ENCODE measurements at places on chromosomes 6 and 20.

GRCh38 chr6:159233365-159234101 lies 64.3 kb downstream of the FNDC1 start:
- no peak for DNase-seq

GRCh38 chr6:166752097-166752496 lies 125.0 kb upstream of the RPS6KA2 start:
- no peak for DNase-seq

GRCh38 chr20:24733416-24733815 lies 215.7 kb upstream of the CST7 start:
- no peak for DNase-seq

GRCh38 chr6:136846046-136846445 lies 23.7 kb downstream of the PEX7 start:
- peak; percentile 33 for DNase-seq

DNA sequence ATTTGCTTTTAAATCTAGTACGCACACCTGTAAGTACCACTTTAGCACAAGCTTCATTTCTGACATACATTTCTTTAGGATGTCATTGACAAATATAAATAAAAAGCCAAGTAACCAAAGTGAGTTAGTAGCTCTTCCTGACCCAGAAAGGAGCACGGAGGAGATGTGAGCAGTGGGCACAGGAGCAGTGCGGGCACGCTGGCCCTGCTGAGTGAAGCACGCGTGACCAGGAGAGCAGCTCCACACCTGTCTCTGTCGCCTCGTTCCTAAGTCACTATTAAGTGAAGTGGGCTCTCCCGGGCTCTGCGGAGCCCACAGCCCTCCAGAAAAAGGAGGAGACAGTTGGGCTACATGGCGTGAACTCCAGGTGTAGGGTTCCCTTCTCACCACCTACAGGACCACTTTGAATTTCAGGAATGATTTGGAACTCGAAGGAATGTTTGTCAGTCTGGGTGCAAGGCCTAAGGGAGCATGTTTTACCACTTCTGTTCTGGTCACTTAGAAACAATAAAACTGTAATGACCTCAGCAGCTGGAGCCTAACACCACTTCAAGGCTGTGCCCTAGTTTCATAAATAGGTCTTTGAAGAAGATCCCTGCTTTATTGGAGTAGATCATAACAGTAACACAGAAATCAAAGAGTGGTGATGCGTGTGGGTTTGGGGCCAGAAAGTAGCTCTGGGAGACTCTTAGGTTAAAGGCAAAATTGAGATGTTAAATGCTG lies 95.9 kb downstream of the FAM120B start:
- no peak for DNase-seq

- no peak for DNase-seq
These were observed 5.4 kb downstream of the UQCC2 start for GRCh38 chr6:33705955-33706725.

DNA sequence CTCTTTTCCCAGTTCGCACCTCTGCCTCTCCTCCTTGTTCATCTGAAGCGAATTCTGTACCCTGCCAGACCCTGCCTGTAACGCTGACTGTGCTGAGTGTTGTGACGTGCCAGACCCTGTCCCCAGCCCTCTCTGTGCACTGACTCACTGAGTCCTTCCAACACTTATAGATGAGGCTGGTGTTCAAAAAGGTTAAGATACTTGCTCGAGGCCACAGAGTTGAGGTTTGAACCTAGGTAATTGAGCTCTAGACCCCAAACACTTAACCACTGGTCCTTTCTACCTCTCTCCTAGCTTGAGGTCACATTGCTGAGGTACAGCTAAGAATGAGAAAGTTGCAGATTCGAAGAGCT lies 45.7 kb upstream of the NEDD9 start:
- DNase-seq: no peak

- DNase-seq: no peak
These were observed 927 bp upstream of the MANEA start for GRCh38 chr6:95576218-95576997.

DNA sequence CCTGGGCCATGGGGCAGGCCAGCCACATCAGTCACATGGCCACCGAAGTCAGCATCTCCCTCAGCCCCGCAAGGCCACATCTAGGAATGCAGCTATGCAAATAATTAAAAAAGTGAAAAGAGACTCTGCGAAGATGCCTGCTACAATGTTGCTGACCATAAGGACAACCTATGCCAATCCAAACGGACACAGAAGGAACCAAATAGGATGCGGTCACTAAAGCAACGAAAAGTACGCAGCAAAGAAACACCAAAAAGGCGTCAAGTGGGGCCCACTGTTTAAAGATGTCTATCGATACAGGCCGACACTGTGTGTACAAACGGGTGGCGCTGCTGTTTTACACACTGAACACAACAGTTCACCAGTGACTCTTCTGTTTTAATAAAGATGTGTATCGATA lies 56.4 kb downstream of the TAF4 start:
- DNase-seq: no peak

Data from AG20443 (cell line).